ENCODE measurements at places on chromosomes 3 and 15. TPM values are rescaled to one million over a fixed set of nuclear protein-coding genes. Genes with fewer than 3 reads are reported as not detected.

DNA sequence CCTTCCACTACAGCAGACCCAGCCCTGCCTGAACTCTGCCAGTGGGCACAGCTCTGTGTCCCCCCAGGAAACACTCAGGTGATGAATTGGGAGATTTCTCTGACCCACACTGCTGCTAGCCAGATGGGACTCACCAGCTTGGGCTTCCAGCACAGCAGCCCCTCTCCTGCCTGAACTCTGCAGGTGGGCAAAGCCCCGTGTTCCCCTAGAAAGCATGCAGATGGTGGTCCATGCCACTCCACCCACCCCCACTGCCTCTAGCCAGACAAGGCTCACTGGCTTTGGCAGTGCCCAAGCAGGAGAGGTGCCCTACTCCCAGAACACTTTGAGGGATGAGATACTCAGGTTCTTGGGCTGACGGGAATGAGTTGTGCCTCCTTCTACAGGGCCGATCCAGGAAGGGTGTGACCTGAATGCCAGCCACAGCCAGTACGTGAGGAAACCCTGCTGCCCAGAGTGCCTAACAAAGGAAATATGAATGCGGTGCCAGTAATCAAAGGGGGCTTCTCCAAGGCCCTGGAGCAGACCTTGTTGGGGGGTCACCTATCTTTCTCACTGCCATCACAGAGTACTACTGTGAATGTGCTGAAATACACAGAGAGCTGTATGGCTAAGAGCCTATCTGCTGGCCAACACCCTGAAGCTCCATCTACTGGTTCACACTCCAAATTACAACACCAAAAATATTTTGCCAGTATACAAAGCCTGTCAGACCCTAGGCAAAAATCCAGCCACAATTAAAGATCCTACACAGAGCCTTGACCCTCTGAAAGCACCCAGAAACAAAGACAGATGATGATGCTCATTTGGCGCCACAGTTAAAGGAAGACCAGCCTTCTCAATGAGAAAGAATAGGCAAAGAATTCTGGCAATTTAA, 61.9 kb downstream of the BTLA start:
- H3K27ac ChIP-seq: peak overlapping the region; percentile 47
- peak; percentile 29 for DNase-seq
- H3K36me3 ChIP-seq: peaks cover 2% of the 10 kb centered on the region
- H3K4me1 ChIP-seq: peaks cover 18% of the 10 kb centered on the region
- H3K27me3 ChIP-seq: no peaks in the 10 kb centered on the region
- no peak overlapping the region for H3K4me3 ChIP-seq

DNA sequence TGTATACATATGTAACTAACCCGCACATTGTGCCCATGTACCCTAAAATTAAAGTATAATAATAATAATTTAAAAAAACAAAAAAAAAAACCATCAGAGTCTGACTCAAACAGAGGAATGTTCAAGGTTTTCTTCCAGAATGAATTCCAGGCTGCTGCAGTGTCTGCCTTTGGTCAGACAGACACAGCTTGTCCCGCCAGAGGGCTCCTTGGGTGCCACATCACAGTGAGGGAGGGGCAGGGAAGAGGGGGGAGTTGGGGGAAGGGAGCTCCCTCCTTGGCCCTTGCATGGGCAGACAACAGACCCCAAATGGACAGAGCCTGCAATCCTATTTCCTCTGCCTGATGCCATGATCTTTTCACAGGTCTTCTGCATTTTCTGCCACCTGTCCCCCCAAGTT, 36.5 kb downstream of the ITGB5 start:
- peaks cover 22% of the 10 kb centered on the region for H3K27me3 ChIP-seq
- no peak for DNase-seq
- no peaks in the 10 kb centered on the region for H3K36me3 ChIP-seq
- H3K4me1 ChIP-seq: no peaks in the 10 kb centered on the region
- H3K4me3 ChIP-seq: no peak overlapping the region
- no peak overlapping the region for H3K27ac ChIP-seq

DNA sequence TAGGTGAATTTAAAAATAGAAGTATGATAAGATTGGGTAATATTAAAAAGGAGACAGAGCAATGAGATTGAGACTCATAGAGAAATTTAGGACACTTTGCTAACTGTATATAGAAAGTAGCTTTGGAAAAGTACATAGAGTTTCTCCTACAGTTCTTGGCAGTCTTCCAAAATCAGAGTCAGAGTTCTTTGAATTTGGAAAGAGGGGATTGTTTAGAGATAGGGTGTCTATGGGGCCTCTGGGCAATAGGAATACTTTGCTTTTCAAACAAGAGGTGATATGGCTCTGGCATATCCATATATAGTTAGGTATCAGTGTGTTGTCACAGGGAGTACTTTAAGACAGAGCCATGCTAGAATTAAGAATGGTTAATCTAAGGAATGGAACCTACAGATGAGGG, 477.1 kb upstream of the KCNMB2 start:
- H3K4me1 ChIP-seq: no peaks in the 10 kb centered on the region
- H3K27me3 ChIP-seq: no peaks in the 10 kb centered on the region
- H3K36me3 ChIP-seq: no peaks in the 10 kb centered on the region
- DNase-seq: no peak
- H3K4me3 ChIP-seq: no peak overlapping the region
- H3K27ac ChIP-seq: no peak overlapping the region

DNA sequence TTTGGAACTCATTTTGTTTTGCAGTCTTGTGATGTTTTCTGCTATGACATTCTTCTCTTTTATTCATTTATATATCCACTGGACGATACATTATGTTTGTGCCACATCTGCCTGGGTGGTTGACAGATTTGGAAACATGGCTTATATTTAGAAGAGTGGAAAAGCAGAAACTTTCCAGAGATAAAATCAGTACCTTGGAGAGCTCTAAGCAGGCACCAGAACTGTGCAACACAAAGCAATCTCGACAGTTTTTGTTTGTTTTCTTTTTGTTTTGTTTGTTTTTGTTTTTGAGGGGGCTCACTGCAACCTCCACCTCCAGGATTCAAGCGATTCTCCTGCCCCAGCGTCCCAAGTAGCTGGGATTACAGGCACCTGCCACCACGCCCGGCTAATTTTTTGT, 45.5 kb downstream of the SYN2 start:
- H3K4me3 ChIP-seq: no peak overlapping the region
- H3K27ac ChIP-seq: no peak overlapping the region
- H3K4me1 ChIP-seq: no peaks in the 10 kb centered on the region

- no peaks in the 10 kb centered on the region for H3K27me3 ChIP-seq
- H3K27ac ChIP-seq: no peak overlapping the region
- H3K36me3 ChIP-seq: peaks cover 64% of the 10 kb centered on the region
- H3K4me1 ChIP-seq: no peaks in the 10 kb centered on the region
- no peak overlapping the region for H3K4me3 ChIP-seq
- DNase-seq: no peak
These were observed 35.3 kb downstream of the MKRN2 start for GRCh38 chr3:12591997-12592715.

- H3K4me3 ChIP-seq: no peak overlapping the region
- DNase-seq: no peak
- H3K27me3 ChIP-seq: no peaks in the 10 kb centered on the region
- H3K36me3 ChIP-seq: no peaks in the 10 kb centered on the region
- no peaks in the 10 kb centered on the region for H3K4me1 ChIP-seq
These were observed 37.1 kb upstream of the ARNT2 start for GRCh38 chr15:80367094-80367493.

GRCh38 chr3:141150931-141151330, 80.7 kb upstream of the PXYLP1 start:
- no peak overlapping the region for H3K27ac ChIP-seq
- H3K4me3 ChIP-seq: no peak overlapping the region
- no peak for DNase-seq
- H3K27me3 ChIP-seq: peaks cover 3% of the 10 kb centered on the region
- peaks cover 15% of the 10 kb centered on the region for H3K4me1 ChIP-seq

GRCh38 chr3:172029425-172030098, 9.8 kb upstream of the FNDC3B start:
- H3K4me1 ChIP-seq: no peaks in the 10 kb centered on the region
- no peaks in the 10 kb centered on the region for H3K36me3 ChIP-seq
- H3K27me3 ChIP-seq: no peaks in the 10 kb centered on the region
- H3K27ac ChIP-seq: no peak overlapping the region

DNA sequence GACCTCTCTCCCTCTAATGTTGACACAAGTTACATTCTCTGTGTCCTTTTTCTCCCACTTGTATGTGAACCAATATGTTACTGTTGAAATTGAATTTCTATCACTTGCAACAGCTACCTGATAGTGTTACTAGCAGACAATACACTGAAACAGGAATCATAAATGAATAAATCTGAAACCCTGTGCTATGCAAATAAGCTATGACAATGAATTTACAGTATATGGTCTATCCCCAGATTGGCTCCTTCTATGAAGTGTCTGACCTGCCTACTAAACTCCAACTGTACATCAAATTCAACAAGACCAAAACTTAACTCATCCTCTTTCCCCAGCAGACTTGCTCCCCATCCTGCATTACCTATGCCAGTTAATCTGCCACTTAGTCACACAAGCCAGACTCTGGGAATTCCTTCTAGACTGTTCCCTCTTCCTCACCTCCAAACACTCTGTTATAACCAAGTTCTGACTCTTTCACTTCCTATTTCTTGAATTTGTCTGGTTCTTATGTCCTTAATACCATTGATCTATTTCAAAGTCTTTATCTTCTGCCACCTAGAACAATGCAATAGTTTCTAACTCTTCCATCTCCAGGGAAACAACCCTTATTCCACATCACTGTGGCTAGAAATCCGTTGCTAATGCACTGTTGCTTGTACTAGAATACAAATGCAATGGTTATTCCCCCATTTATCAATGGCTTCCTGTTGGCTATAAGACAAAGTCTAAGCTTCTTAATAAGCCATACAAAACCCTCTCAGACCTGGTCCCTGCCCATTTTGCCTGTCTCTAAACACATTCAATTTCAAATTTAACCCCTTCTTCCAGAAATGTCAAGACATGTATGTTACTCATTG, 13.4 kb upstream of the ZNF639 start:
- peaks cover 5% of the 10 kb centered on the region for H3K27me3 ChIP-seq
- DNase-seq: no peak
- no peak overlapping the region for H3K4me3 ChIP-seq
- H3K27ac ChIP-seq: no peak overlapping the region

DNA sequence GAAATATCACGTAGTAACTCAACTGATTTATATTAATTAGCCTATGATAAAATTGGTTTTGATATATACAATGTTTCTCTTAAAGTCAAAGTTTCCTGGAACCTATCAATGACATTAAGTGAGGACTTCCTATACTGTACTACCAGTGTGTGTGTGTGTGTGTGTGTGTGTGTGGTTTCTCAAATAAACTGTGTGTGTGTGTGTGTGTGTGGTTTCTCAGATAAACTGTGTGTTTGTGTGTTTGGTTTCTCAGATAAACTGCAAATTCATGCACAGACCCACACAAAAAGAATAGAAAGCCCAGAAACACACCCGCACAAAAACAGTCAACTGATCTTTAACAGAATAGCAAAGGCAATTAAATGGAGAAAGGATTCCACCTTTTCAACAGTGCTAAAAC, 14.5 kb upstream of the WDR5B start:
- peaks cover 71% of the 10 kb centered on the region for H3K36me3 ChIP-seq
- DNase-seq: no peak
- H3K4me1 ChIP-seq: peaks cover 2% of the 10 kb centered on the region
- no peak overlapping the region for H3K4me3 ChIP-seq
- no peaks in the 10 kb centered on the region for H3K27me3 ChIP-seq
- no peak overlapping the region for H3K27ac ChIP-seq

DNA sequence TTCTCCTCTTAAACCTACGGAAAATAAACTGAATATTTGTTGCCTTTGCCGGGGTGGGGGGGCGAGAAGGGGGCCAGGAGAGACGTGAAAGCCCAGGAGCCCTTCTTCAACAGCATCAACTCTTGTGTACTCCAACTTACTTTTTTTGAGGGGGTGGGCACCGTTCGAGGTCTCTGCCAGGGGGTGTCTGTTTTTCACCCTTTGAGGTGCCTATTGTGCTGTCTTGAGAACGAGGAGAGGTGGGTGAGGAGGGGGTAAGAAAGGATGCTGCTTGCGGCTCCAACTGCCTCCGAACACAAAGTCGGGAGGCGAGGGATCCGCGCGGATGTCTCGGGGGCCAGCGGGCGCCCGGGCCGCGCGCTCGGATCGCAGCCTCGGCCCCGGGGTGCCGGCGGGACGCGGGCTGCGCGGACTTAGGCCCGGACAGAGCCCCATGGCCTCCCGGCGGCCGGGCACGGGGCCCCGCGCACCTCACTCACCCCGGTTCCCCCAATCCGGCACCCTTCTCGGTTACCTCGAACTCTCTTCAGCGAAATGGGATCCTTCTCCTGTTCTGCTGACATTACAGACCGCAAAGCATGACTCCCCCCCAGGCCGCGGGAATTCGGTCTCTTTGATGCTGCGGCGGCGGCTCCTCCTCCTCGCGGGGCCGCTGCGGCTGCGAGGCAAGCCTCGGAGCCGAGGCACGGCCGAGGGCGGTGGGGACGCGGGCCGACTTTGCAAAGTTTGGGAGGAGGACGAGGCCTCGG, 650 bp downstream of the PYGO1 start:
- no peak overlapping the region for H3K4me3 ChIP-seq
- H3K27ac ChIP-seq: no peak overlapping the region
- H3K4me1 ChIP-seq: peaks cover 2% of the 10 kb centered on the region
- H3K27me3 ChIP-seq: peaks cover 39% of the 10 kb centered on the region

DNA sequence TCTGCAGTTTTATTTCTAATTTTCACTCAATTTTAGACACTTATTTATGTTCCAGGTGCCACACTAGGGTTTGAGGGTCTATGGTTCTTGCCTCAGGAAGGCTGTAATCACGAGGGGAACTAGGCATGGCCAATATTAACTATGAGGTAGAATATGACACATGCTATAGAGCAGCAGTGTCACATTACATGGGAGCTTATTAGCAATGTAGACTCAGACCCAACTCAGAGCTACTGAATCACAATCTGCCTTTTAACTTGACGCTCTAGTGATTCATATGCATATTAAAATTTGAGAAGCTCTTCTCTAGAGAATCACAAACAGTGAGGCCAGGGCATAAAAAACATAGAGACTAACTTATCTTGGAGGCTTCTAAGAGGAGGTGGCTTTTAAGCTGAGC, 32.8 kb upstream of the MRPL3 start:
- peaks cover 37% of the 10 kb centered on the region for H3K27me3 ChIP-seq
- H3K4me3 ChIP-seq: no peak overlapping the region
- DNase-seq: no peak
- no peaks in the 10 kb centered on the region for H3K4me1 ChIP-seq
- H3K36me3 ChIP-seq: no peaks in the 10 kb centered on the region

GRCh38 chr3:75294124-75294523, 370.0 kb upstream of the FRG2C start:
- no peaks in the 10 kb centered on the region for H3K4me1 ChIP-seq
- H3K27me3 ChIP-seq: no peaks in the 10 kb centered on the region
- no peak for DNase-seq
- no peak overlapping the region for H3K4me3 ChIP-seq
- no peaks in the 10 kb centered on the region for H3K36me3 ChIP-seq

GRCh38 chr3:33936921-33937525, 138.6 kb downstream of the PDCD6IP start:
- no peaks in the 10 kb centered on the region for H3K36me3 ChIP-seq
- H3K27me3 ChIP-seq: peaks cover 2% of the 10 kb centered on the region
- DNase-seq: no peak
- no peaks in the 10 kb centered on the region for H3K4me1 ChIP-seq

- DNase-seq: peak; percentile 29
- no peak overlapping the region for H3K4me3 ChIP-seq
- peak overlapping the region; percentile 13 for H3K27ac ChIP-seq
- H3K36me3 ChIP-seq: no peaks in the 10 kb centered on the region
These were observed 77.7 kb downstream of the CEMIP start for GRCh38 chr15:80856809-80857377.

CLSTN2 gene
- not detected for total RNA-seq

AGBL1 gene
- total RNA-seq: not detected

CNTN3 gene
- total RNA-seq: not detected

INKA1 gene
- 2.2 TPM for total RNA-seq

HAUS2 gene
- total RNA-seq: 42.2 TPM

PLA2G4F gene
- total RNA-seq: not detected

TMC3 gene
- not detected for total RNA-seq

GOLGA6A gene
- not detected for total RNA-seq

NFKBIZ gene
- 48.1 TPM for total RNA-seq

MESP2 gene
- total RNA-seq: not detected

Measured in activated CD8-positive, alpha-beta T cell treated with anti-CD3 and anti-CD28 coated beads, Interleukin-2, amount 10 ng/mL, durations not matched to agents 7 days and 5 days (primary cell).